Neural progenitor cell (in vitro differentiated cells): ENCODE measurements at places on chromosomes 12 and 14. TPM values are rescaled to one million over a fixed set of nuclear protein-coding genes. Genes with fewer than 3 reads are reported as not detected.
A peak's percentile ranks its signal among the peaks of the same experiment; 100 is the strongest.

DNA sequence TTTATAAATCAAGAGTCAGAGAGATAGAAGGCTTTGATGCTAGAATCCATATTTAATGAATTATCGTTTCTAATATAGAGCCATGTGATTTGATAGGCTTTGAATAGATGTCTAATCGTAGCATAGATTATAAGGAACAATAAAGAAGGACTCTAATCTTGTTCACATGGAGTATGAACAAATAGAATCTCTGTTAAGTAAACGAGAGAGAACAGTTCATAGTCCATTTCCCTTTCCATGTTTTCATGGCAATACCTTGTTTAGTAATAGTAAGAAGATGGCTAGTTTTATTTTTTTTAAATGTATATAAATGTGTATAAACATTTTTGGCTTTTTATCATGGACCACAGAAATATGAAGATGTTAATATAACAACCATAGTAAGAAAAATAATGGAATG, 32.3 kb upstream of the RAD51AP1 start:
- DNase-seq, result no peak
- H3K27me3 ChIP-seq, result no peaks in the 10 kb centered on the region
- H3K4me3 ChIP-seq, result no peak overlapping the region
- no peaks in the 10 kb centered on the region for H3K36me3 ChIP-seq
- no peak overlapping the region for H3K27ac ChIP-seq

DNA sequence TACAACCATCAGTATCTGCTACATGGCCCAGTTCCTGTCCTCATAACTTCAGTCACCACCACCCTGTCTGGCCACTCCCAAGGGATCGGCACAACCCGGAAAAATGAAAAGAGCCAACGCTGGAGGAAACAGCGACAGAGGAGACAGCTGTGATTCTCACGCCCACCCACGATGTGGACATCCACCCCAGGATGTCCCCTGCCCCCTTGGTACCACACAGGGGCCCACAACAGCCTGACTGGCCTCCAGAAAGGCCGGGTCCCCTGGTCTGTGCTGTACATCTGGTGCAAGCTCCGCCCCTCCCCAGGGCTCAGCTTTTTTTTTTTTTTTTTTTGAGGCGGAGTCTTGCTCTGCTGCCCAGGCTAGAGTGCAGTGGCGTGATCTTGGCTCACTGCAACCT, 12.5 kb downstream of the RPS6KL1 start:
- no peak overlapping the region for H3K4me3 ChIP-seq
- no peaks in the 10 kb centered on the region for H3K27me3 ChIP-seq
- no peak overlapping the region for H3K27ac ChIP-seq
- DNase-seq, result no peak
- H3K4me1 ChIP-seq, result no peaks in the 10 kb centered on the region

DNA sequence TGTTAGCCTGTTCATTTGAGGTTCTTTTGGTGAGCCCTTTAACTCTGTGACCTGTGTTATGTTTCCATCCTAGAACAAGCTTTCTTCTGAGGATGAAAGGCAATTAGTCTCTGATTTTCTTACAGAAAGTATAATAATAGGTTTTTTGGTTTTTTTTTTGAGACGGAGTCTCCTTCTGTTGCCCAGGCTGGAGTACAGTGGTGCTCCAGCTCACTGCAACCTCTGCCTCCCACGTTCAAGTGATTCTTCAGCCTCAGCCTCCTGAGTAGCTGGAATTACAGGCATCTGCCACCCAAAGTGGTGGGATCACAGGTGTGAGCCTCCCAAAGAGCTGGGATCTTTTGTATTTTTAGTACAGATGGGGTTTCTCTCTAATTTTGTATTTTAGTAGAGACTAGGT, 52.7 kb upstream of the SYNE2 start:
- no peak overlapping the region for H3K27ac ChIP-seq
- H3K4me1 ChIP-seq, result no peaks in the 10 kb centered on the region
- no peaks in the 10 kb centered on the region for H3K36me3 ChIP-seq

DNA sequence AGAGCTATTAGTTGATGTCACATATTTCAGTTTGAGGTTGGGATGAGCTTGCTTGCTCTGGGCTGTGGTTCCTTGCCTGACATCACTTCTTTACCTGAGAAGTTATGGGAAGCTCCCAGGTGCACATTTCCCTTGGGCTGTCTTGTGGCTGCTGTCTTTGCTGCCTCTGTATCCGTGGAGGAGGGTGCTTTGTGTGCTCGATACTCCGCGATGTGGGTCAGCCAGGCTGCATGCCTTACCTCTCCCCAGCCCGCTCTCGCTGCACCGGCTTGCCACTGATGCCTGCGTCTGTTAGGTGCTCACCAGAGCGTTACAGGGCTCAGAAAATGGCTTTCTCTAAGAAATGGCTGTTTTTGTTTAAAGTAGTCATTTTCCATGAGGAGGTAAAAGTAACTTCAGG, 19.6 kb downstream of the PELI2 start:
- no peak overlapping the region for H3K4me3 ChIP-seq
- DNase-seq, result peak; percentile 75
- H3K27me3 ChIP-seq, result no peaks in the 10 kb centered on the region
- H3K36me3 ChIP-seq, result no peaks in the 10 kb centered on the region

- H3K4me3 ChIP-seq, result no peak overlapping the region
- no peaks in the 10 kb centered on the region for H3K27me3 ChIP-seq
- H3K36me3 ChIP-seq, result no peaks in the 10 kb centered on the region
- no peak for DNase-seq
These were observed 52.6 kb downstream of the BICDL1 start for GRCh38 chr12:120041386-120042231.

GRCh38 chr12:19171731-19172130, 42.2 kb downstream of the PLEKHA5 start:
- DNase-seq, result no peak
- no peak overlapping the region for H3K4me3 ChIP-seq
- H3K36me3 ChIP-seq, result peaks cover 8% of the 10 kb centered on the region
- H3K27me3 ChIP-seq, result no peaks in the 10 kb centered on the region

- no peak for DNase-seq
- peaks cover 6% of the 10 kb centered on the region for H3K4me1 ChIP-seq
- H3K27me3 ChIP-seq, result no peaks in the 10 kb centered on the region
- H3K36me3 ChIP-seq, result no peaks in the 10 kb centered on the region
- H3K4me3 ChIP-seq, result no peak overlapping the region
These were observed 481.4 kb upstream of the TMEM132C start for GRCh38 chr12:127785540-127785939.

DNA sequence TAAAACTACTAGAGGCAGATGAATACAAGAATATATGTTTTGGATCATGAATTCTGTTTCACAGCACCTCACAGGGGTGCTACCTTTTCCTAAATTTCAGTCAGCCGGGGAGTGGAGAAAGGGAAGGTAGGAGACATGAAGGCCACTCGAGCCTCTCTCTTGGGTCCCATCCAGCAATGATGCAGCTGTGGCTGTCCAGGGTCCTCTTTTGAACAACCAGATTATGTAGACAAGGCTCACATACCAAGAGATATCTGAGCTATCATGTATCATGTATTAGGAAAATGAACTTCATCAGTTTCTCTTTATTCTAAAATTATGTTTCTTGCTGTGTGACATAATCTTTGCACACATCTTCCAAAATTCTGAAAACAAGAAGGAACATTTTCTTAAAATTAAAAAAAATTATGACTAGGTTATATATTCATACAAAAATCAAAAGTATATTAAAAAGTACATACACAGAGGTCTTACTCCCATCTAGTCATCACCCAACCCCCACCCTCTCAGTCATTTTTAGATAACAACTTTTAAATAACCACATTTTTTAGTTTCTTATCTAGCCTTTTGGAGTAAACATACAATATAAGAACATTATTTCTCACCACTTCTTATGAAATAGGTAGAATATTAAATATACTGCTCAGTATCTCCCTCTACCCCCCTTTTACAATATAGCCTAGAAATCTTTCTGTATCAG, 88.7 kb downstream of the ACADS start:
- H3K4me1 ChIP-seq, result peaks cover 24% of the 10 kb centered on the region
- no peaks in the 10 kb centered on the region for H3K36me3 ChIP-seq
- H3K4me3 ChIP-seq, result no peak overlapping the region
- no peak for DNase-seq
- H3K27me3 ChIP-seq, result no peaks in the 10 kb centered on the region

DNA sequence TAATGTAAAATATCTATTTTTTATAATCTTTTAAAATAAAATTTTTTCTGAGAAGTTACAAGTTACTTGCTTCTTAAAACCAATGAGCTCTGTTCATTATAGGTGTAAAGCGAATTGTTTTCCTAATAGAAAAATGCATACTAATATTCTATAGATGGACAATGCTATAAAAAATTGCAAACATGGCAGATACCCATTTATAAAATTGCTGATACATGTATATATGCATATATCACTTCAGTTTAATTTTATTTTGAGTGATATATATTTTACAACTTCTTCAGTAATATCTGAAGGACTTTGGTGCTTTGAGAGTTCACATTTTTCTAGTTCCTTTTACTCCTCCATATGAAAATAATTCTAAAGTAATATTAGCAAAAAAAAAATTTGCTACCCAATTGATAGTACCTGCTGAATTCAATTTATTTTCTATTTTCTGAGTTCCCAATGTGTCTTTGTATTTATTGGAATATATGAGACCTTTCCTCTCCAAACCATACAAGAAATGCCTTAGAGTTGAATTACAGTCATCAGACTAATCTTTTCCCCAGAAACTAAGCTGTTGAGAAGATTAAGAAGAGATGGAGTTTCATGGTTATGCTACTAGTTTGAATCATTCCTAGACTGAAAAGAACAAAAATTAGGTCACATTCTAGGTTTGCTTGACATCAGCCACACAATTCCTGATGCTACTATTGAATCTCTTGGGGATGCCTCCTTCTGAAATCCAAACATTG, 1937.5 kb upstream of the SEL1L start:
- H3K27ac ChIP-seq, result no peak overlapping the region
- H3K4me1 ChIP-seq, result no peaks in the 10 kb centered on the region
- H3K4me3 ChIP-seq, result no peak overlapping the region

GRCh38 chr14:26394150-26394810, 203.6 kb downstream of the NOVA1 start:
- no peaks in the 10 kb centered on the region for H3K36me3 ChIP-seq
- peak; percentile 36 for DNase-seq
- H3K4me3 ChIP-seq, result no peak overlapping the region
- H3K27ac ChIP-seq, result no peak overlapping the region

DNA sequence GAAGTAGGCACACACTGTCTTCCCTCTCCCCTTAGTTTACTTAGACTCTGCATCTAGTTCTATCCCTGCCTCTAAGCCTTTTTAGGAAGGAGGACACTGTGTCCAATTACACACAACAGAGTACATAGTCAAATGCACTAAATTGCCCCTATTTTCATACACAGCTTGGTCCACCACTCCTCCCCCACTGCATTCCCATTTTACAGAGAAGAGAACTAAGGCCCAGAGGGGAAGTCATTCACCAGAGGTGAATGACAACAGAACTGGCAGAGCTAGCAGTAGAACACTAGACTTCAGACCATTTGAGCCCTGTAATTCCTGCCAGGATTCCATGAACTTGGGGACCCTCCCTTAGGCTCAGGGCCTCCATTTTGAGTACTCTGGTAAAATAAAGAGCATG, 1.1 kb upstream of the JPH4 start:
- H3K36me3 ChIP-seq, result no peaks in the 10 kb centered on the region
- DNase-seq, result no peak
- peaks cover 39% of the 10 kb centered on the region for H3K27me3 ChIP-seq

DNA sequence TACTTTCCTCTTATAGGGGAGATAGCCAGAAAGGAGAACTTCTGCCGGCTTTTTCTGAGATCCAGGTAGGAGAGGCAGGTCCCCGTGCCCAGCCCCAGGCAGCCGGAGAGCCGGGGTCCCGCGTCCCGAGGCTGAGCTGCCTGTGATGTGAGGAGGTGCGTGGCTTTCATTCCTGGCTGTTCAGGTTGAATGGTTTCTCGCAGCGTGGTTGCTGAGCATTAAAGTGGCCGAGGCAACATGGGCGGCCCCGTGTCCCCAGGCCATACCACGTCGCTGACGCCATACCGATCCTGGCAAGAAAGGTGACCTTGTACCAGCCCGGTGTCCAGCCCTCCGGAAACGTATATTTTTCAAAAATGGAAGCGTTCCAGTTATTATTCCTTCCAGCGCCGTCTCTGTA, 116.7 kb upstream of the MYL2 start:
- H3K4me1 ChIP-seq, result peaks cover 30% of the 10 kb centered on the region
- H3K4me3 ChIP-seq, result no peak overlapping the region
- H3K27me3 ChIP-seq, result peaks cover 47% of the 10 kb centered on the region
- DNase-seq, result no peak
- no peaks in the 10 kb centered on the region for H3K36me3 ChIP-seq
- H3K27ac ChIP-seq, result no peak overlapping the region

- peaks cover 14% of the 10 kb centered on the region for H3K4me1 ChIP-seq
- no peaks in the 10 kb centered on the region for H3K36me3 ChIP-seq
- DNase-seq, result peak; percentile 67
- H3K27me3 ChIP-seq, result no peaks in the 10 kb centered on the region
- peak overlapping the region; percentile 26 for H3K27ac ChIP-seq
These were observed 105.4 kb downstream of the FBXL14 start for GRCh38 chr12:1488908-1489381.

CLEC12A gene
- total RNA-seq, result not detected in 2 replicates

SIX6 gene
- total RNA-seq, result 1.4 and 1.7 TPM in 2 replicates

METAP2 gene
- 111 and 231 TPM in 2 replicates for total RNA-seq

NR1H4 gene
- total RNA-seq, result not detected in 2 replicates

PRKD1 gene
- 8.1 and 8.7 TPM in 2 replicates for total RNA-seq

ATXN3 gene
- 39.7 and 76.6 TPM in 2 replicates for total RNA-seq

PTPN21 gene
- 10.1 and 11.7 TPM in 2 replicates for total RNA-seq

GLIPR1L2 gene
- total RNA-seq, result 0.31 TPM in 1 of 2 replicates, not detected in the other

DPPA3 gene
- 0.13 and 0.25 TPM in 2 replicates for total RNA-seq

MUCL1 gene
- total RNA-seq, result not detected in 2 replicates

TAS2R9 gene
- total RNA-seq, result not detected in 2 replicates

SPRING1 gene
- 40.4 and 41.9 TPM in 2 replicates for total RNA-seq
